ENCODE measurements at places on chromosomes 5 and 9. TPM values are rescaled to one million over a fixed set of nuclear protein-coding genes. Genes with fewer than 3 reads are reported as not detected.

DNA sequence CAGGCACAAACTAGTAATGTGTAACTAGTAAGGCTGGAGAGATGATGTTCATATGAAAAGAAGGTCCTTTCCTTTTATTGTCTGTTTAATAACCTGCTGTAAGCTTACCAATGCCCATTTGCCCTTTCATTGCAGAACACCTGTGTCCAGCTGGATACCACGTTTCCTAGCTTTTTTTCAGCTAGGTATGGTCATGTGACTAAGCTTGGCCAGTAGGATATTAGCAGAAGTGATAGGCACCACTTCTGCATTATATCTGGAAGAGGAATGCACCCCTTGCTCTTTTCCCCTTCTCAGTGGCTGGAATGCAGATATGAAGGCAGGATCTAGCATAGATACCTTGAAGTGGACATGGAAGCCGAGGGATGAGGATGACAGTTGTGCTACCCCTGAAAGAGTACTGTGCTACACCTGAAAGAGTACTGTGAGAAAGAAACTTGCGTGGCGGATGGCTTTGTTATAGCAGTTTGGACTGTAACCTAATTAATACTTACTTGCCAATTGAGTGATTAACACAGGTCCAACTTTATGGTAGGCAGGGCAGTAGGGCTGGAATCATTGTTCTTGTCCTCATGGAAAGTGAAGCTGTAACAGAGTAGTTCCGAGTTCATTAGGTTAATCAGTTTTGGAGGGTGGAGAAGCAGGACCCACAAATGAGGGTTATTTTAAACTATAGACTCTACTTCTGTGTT, 6.8 kb downstream of the SMIM32 start:
- no peaks in the 10 kb centered on the region for H3K4me1 ChIP-seq
- H3K27ac ChIP-seq: no peak overlapping the region
- H3K27me3 ChIP-seq: peaks cover 13% of the 10 kb centered on the region
- no peak overlapping the region for H3K4me3 ChIP-seq

DNA sequence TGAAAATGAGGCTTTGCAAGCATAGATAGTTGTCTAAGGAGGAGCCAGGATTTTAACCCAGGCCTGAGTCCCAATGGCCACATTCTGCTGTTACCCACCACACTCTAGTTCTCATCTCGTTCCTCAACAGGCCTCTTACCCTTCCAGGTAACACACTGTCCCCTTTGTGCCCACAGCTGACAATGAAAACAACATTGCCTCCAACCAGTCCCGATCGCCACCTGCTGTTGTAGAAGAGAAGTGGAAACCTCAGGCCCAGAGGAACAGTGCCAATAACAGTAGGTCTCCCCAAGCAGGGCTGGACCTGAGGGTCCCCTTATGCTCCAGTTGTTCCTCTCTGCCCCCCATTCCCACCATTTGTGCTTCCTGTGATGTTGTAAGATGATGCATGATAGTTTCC, 30.4 kb downstream of the AMBP start:
- H3K4me3 ChIP-seq: no peak overlapping the region
- no peak overlapping the region for H3K27ac ChIP-seq
- no peaks in the 10 kb centered on the region for H3K4me1 ChIP-seq
- peaks cover 7% of the 10 kb centered on the region for H3K27me3 ChIP-seq
- H3K36me3 ChIP-seq: no peaks in the 10 kb centered on the region
- DNase-seq: no peak

Gene NIPAL4
- total RNA-seq: 0.10 TPM

GRCh38 chr9:38416461-38416860, 7.8 kb downstream of the IGFBPL1 start:
- no peaks in the 10 kb centered on the region for H3K36me3 ChIP-seq
- DNase-seq: no peak
- H3K4me3 ChIP-seq: no peak overlapping the region
- H3K4me1 ChIP-seq: no peaks in the 10 kb centered on the region

Gene CNTFR
- total RNA-seq: not detected

DNA sequence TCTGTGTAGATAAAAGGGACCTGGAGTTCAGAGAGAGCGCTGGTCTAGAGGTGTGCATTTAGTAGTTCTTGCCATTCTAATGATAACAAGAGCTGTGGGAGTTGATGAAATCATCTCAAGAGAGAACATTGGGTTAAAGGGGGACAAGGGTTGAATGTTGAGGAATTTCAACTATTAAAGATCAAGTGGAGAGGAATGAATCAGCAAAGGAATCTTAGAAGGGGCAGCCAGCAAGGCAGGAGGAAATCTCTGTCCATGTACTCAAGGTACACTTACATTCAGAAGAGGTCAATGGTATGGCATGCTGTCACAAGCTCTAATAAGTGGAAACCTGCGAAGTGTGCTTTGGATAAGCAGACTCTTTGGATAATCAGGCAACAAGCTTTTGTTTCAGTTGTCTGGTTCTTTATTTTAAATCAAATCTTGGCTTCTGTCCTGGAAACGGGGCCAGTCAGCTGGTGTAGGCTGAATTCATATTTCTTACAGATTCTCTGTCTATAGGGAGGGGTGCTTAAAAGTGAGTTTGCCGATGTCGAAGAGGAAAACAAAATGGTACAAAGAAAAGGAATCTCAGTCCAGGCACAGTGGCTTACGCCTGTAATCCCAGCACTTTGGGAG, 320.5 kb upstream of the CD180 start:
- no peak overlapping the region for H3K27ac ChIP-seq
- no peaks in the 10 kb centered on the region for H3K27me3 ChIP-seq
- DNase-seq: no peak

Gene TAF11L10
- total RNA-seq: not detected

DNA sequence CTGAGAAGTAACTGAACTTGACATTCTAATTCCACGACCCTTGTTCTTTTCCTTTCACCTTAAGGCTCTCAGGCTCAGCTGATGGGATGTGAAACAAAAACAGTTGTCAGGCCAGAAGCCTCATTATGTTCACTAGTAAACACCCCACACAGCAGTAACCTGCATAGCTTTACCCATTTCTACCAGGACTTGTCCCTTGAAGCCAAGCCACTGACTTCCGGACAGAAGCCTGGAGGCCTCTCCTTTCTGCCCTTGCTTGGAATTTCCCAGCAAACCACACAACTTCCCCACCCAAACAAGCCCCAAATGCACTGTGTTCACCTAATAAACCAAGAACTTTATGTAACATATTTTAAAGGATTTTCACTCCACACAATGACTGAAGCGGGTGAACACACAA, 19.6 kb downstream of the PRUNE2 start:
- DNase-seq: no peak
- H3K4me1 ChIP-seq: no peaks in the 10 kb centered on the region
- no peak overlapping the region for H3K4me3 ChIP-seq
- H3K36me3 ChIP-seq: no peaks in the 10 kb centered on the region
- no peak overlapping the region for H3K27ac ChIP-seq

Measured in activated CD4-positive, alpha-beta memory T cell treated with anti-CD3 and anti-CD28 coated beads, Interleukin-2, amount 10 ng/mL, durations not matched to agents 7 days and 5 days (primary cell).